Hematopoietic multipotent progenitor cell treated with erythropoietin and hydrocortisone succinate and interleukin-3 and kit ligand, for 8 days (in vitro differentiated cells): ENCODE measurements at places on chromosomes 6 and 20.

DNA sequence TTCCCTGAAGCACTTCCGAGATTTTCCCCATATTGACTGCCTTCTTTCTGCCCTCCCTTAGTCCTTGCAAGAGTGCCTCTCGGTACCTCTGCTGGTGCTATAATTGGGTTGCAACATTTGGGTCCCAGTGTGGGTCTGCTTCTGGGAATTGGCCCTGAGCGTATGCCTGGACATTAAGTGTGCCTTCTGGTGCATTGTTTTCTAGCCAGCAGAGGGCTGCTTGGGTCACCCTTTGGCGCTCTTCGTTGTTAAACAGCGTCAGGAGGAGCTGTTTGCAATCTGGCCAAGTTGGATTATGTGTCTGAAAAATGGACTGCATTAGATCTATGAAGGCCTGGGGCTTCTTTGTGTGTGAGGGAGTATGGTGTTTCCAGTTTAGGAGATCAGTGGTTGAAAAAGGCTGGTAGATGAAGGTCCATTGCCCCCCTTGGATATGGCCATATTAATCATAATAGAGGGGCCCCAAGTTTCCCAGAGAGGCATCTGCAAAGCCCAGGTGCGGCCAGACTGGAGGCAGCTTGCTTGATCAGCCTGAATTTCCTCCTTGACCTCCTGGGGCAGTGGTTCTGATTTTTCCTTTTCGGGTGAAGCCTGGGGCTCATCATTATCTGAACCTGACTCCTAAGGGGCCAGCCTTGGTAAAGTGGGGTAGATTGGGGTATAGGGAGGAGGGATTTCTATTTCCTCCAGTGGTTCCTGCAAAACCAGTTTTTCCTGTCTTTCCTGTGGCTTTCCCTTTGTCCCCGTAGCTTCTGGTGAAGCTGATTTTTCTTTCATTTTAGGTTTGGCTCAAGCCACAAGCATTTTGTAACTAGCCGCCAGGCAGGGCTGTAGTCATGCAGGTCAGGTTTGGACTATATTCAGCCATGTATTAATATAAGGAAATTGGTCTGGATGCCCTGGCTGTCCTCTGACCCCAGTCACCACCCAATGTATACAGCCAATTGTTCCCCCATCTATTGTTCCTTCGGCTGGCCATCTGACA lies 85.4 kb upstream of the GPR6 start:
- no peak for DNase-seq

DNA sequence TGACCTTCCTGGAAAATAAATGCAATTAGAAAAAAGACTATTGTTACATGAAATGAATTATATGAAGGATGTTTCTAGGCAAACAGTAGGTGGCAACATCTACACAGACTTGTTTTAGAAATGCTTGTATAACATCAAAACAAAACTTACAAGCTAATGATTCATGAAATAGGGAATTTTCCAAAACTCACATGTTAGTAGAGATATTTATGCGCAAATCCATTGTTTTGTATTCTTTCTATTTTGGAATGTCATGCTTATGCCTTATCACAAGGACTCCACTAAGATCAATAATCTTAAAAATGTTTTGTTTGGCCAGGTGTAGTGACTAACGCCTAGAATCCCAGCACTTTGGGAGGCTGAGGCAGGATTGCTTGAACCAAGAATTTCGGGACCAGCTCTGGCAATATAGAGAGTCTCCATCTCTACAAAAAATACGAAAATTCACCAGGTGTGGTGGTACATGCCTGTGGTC lies 32.3 kb upstream of the LGSN start:
- DNase-seq: peak; percentile 24

- no peak for DNase-seq
Observed at GRCh38 chr6:54877713-54878317, 31.2 kb downstream of the FAM83B start.

GRCh38 chr20:4069751-4070150 lies 54.4 kb upstream of the RNF24 start:
- no peak for DNase-seq

DNA sequence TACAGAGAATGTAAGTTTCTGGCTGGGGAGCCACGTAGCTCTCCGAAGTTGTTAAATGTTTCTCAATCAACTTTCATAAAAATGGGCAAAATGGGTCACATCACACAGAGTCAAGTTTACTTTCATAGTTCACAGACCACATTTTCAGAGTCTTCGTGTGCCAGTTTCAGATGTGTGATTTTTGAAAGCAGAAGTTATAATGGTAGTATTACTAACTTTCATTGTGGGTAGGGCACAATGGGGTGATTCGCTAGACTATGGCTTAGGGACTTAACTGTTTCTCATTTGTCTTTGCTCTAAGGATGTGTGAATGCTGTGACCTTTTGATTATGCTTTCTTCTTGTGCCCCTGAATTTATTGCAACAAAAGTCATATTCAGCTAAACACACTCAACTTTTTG lies 109.0 kb upstream of the SUPT3H start:
- DNase-seq: no peak

DNA sequence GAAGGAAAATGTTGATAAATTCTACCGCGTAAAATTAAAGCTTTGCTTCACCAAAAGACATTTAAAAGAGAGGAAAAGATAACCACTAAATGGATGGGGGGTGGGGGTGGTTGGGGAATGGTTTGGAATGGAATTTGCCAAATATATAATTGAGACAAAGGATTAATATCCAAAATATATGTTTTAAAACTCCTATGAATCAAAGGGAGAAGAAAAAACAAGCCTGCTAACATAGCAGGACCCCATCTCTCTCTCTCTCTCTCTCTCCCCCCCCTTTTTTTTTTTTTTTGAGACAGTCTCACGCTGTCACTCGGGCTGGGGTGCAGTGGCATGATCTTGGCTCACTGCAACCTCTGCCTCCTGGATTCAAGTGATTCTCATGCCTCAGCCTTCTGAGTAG lies 13.4 kb upstream of the NR2E1 start:
- no peak for DNase-seq

DNA sequence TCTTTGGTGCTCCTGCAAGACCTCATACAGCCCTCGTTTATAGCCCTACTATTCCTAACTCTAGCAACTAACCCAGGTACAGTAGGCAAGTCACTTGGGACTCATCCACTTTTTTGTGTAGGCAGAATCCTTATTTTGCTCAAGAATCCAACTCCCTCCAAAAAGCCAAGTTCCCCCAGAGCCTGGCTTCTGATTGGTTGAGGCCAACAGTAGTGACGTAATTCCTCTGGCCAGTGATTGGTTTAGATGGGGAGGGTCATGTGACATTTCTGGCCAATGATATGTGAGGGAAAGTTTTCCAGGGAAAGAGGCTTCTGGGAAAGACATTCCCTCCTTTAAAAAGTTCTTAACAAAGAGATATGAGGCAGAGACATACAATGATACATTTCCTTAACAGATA lies 32.1 kb downstream of the KIAA1755 start:
- DNase-seq: no peak

GRCh38 chr20:63374504-63374903 lies 13.4 kb upstream of the CHRNA4 start:
- no peak for DNase-seq

DNA sequence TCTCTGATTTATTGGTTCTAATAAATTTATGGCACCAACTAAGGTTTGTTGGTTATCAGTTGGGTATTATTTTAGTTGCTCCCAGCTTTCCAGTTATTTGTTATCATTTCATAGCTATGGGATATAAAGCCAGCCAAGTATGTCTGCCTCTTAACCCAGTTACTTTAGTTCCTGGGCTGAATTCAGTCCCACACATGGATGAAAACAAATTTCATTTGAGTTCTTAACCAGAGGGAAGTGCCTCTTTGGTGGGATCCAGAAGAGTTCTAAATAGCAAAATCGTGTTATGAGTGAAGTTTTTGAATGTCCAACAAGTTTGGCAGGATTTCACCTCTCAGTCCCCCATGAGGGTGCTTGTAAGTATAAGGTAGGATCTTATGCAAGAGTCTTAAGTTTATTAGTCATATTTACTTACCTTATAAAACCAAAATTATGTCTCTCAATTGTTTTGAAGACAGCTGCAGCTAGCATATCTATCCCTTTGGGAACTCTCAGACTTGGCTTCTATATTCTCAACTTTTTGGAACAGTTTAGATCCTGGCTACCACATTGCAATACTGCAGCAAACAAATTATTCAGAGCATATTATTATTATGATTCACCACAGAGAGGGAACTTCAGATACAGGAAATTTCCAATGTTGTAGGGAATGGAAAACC lies 683.6 kb downstream of the BCKDHB start:
- DNase-seq: no peak

- no peak for DNase-seq
Observed at GRCh38 chr6:110034667-110035036, 56.5 kb downstream of the GPR6 start.

- DNase-seq: no peak
Observed at GRCh38 chr20:47586649-47587294, 85.1 kb downstream of the NCOA3 start.

GRCh38 chr20:40110311-40110831 lies 578.7 kb downstream of the MAFB start:
- no peak for DNase-seq

- no peak for DNase-seq
Observed at GRCh38 chr6:57048577-57048976, 2.1 kb downstream of the KIAA1586 start.

DNA sequence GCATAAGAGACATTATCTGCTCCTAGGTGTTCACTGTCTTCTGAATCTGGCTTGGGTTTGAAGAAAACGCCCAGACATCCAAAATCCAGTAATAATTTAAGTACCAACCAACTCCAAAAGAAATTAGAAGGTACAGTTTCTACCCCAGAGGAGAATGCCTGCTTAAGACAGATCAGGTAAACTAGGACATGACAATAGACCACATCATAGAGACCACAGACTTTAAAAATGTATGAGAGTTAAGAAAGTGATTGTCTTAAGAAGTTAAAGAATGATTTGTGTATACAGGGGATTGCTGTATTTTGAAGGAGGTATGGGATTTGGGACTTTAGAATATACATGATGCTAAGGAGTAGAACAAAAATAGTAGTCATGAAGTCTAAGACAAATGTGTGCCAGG lies 120.8 kb upstream of the EDN1 start:
- no peak for DNase-seq

GRCh38 chr6:166587631-166588413 lies 1.3 kb upstream of the RAMACL start:
- no peak for DNase-seq

GRCh38 chr6:55290736-55291135 lies 36.5 kb upstream of the GFRAL start:
- no peak for DNase-seq

DNA sequence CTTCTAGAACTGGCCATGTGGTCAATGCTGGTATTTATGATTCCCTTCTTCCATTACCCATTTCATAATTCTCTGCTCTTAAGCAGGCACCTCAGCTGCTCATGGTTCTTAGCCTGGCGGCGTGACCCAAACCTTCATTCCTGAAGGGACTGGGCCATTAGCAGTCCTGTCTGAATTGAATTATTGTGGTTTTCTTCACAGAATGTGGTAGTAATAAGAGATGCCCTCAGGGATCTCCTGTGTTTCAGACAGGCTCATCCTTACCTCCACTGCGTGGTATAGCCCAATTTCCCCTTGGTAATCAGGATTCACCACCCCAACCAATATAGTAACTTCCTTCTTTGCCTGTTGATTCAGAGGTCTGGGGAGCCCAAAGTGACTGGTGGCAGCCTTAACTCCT lies 37.6 kb downstream of the PKIB start:
- no peak for DNase-seq

DNA sequence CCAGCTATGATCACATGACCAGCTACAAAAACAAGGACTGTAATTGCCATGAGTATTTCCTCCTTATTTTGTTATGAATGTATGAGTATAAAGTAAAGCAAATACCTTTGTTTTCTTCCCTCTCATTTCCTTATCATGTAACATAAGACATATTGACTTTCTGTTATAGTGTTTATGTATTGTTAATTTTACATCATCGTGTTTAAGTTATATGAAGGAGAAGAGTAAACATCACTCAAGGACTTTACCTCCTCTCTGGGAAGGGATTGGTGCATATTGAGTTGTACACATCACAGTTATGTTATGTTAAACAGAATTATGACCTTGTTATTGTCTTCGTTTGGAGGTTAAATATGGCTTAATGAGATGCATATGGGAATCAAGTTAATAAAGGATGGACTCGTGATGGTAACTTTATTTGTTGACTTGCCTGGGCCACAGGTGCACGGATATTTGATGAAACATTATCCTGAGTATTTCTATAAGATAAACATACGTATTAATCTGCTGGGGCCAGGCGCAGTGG lies 57.3 kb upstream of the CNKSR3 start:
- DNase-seq: no peak
